MG63 (cell line): ENCODE measurements at places on chromosomes 12 and 14. TPM values are rescaled to one million over a fixed set of nuclear protein-coding genes. Genes with fewer than 3 reads are reported as not detected.

- peak; percentile 38 for DNase-seq
Measured at GRCh38 chr12:108634341-108634751, 652 bp upstream of the SELPLG start.

DNA sequence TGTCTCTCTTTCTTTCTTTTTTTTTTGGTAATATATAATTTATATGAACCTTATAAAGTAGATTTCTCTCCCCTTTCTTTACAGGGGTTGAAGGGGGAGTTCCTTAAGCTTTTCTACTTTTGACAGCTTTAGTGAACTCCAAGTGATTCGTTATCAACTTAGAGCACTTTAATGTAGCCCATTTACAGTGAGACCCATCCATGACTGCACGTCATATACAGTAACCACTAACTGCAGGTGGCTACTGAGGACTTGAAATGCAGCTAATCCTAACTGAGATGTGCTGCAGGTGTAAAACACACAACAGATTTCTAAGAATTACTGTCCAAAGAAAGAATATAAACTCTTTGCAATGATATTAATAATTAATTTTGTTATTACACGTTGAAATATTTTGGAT, 582 bp downstream of the LRRIQ1 start:
- DNase-seq, result no peak

DNA sequence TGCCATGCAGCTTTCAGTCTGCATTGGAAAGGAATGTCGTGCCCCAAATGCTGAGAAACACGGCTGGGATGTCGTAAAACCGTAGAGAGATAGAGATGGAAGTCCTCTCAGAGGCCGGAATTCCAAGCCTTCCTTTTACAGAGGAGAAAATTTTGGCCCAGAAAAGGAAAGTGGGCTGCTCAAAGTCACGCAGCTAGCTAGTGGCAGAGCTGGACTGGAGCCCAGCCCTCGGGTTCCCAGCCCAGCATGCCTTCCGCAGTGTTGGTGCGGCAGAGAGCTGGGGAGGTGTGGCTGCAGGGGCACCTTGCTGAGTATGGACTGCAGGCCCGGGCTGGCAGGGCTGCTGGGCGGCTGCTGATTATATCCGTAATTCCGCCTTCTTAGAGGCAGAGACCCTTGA, 50.3 kb downstream of the KCNA1 start:
- DNase-seq, result no peak

DNA sequence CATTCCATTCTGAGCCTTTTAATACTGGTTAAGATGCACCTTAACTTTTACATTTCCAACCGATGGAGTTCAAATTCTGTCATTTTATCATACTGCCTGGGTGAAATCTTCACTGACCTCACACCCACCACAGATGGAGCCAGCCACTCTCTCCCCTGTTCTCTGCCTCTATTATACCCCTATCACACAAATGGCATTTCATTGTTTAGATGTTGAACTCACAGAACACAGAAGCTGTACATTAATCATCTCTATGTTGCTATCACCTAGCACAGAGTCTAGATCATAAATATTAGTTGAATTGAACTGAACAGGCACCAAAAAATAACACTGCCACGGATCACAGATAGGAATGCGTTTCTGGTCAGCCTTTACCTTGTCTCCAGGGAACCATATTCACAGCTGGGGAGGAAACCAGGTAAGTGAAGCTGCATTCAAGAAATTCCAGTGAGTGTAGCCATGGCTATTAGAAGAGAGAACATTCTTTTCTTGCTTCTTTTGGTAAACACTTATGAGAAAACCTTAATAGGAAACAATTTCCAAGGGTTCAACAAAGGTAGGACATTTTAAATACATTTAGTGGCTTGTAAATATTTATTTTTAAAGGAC, 194.9 kb upstream of the RMST start:
- DNase-seq, result no peak

GRCh38 chr14:23430723-23431085, 4.8 kb downstream of the MYH7 start:
- DNase-seq, result peak; percentile 12

DNA sequence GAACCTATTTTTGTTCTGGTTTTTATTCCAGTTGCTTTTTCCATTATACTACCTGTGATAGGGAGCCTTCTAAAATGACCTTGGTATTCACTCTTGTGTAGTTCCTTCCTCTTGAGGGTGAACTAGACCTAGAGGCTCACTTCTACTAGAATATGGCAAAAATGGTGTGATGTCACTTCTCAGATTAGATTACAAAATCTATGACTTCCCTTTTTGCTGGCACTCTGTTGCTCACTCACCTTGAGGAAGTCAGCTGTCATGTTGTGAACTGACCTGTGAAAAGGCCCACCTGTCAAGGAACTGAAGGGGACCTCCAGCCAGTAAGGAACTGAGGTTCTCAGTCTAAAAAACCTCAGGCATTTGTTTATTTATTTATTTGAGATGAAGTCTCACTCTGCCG, 5.7 kb downstream of the MIPOL1 start:
- DNase-seq, result no peak

GRCh38 chr14:100842799-100843198, 16.9 kb downstream of the MEG3 start:
- DNase-seq, result peak; percentile 54

- no peak for DNase-seq
Measured at GRCh38 chr12:6165395-6165794, 34.8 kb upstream of the CD9 start.

The KRT6C gene
- not detected in 2 replicates for total RNA-seq

The C12orf50 gene
- not detected in 2 replicates for total RNA-seq
